ENCODE measurements at places on chromosomes 1 and 21.

- DNase-seq: no peak
Observed at GRCh38 chr1:147618771-147619170, 51.6 kb downstream of the ACP6 start.

DNA sequence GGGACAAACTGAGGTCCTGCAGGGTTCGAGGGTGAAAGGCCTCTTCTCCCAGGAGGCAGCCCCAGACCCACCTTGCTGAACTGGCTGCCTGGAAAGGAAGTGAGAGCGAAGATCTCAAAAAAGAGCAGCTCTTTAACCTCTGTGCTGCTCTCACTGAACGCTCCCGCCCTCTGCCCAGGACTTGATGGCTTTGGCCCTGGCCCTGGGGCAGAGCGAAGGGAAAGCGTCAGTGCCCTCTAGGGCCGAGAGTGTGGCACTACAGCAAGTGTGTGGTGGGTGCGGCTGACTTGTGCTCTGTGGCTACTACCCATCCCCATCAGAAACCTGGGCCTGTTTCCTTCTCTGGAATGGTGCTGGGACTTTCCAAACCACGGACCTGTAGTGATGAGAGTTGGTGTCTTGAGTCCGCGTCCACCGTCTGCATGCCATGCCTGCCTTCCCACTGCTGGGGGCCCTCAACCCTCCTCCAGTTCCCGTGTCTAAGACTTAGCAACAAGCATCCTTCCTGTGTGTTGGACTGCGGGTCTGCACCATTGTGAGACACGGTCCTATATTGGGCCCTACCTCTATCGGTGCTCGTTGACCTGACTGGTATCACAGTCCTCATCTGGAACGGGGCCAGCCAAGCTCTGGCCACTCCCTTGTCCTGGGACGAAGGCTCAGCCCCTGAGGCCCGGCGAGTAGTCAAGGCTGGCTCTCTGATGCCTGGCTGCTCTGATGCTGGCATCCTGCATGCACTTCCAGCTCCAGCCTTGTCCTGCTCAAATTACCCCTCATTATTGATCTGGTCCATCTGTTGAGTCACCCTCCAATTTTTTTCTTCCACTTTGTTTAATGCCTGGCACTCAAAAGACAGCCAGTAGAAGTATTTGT lies 180.3 kb downstream of the DISC1 start:
- peak; percentile 77 for DNase-seq

DNA sequence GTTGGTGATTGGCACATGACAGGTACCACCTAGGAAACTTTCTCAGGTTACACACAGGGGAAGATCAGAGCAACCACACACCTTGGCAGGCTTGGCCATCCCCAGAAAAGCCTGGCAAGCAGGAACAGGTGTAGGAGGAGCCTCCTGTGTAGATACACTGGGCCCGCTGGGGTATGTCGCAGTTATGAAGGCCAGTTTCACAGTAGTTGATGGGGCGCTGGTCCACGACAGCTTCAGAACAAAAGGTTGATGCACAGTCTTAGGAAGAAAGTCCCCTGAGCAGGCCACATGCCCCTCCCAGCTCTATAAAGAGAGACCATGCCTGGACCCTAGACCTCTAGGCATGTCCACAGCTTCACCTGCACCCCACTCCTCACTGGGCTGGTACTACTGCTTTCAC lies 51.6 kb downstream of the NID1 start:
- DNase-seq: no peak

GRCh38 chr1:63739452-63739851 lies 34.4 kb upstream of the ROR1 start:
- no peak for DNase-seq

GRCh38 chr1:178572604-178573003 lies 59.7 kb downstream of the TEX35 start:
- DNase-seq: peak; percentile 2

DNA sequence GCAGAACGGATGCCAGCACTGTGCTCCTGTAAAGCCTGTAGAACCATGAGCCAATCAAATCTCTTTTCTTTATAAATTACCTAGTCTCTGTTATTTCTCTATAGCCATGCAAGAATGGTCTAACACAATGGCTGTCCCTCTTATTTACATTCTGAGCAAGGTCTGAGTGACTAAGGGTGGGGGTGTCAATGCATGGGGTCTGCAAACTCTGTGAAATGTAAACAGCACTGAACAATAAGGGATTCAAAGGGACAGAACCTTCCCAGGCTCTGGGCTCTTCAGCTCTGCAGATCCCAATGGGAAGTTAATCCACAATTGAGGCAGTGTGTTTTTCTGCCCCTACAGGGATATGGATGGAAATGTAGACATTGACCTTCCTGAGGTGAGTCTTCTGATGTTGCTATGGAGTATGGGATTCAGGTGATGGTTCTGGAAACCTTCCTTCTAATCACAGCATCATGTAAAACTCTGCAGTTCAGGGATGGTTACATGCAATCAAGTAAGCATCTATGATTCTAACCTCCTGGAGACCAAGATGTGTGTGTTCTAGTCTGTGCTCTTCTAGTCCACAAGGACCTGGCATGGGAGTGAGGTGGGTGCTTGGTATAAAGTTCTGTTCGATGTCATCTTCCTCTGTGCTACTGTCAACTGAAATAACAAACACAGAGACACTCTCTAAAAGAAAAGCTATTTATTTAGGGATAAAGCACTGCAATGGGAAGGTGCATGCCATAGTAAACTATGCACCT lies 38.6 kb downstream of the CAPN9 start:
- DNase-seq: no peak

DNA sequence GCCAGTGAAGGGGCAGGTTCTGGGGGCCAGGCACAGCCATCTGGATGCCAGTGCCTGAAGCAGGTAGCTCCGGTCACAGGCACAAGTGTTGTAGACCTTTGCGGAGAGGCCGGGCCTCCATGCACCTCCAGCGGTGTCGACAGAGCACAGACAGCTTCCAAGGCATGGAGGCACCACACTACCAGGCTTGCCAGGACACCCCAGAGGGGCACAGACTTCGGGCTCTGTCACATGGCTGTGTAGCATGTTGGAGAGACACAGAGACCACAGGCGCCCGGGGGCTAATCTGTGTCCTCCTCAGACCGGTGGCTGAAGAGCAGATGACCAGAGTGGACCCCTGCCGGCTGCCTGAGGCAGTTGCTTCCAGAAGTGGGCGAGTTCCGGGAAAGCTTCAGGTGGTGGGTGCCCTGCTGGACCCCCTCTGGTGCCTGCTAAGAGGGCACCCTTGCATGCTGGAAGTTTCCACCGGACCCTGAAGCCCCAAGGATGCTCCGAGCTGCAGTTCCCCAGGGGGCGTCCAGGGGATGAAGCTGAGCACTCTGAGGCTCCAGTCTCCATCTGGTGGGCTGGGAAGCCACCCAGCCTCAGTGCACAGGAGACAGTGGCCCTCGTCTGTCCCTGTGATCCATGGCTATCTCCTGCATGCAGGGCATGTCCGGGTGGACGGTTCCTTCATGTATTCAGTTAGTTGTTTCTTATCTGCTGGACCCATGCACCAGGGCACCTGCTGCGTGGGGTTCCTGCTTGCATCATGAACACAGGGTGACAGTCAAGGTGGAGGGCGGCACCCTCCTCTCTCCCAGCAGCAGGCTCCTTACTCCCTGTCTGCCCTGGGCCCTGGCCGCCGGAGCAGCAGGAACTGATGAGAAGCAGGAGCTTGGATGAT lies 82.4 kb downstream of the OBSCN start:
- DNase-seq: no peak

DNA sequence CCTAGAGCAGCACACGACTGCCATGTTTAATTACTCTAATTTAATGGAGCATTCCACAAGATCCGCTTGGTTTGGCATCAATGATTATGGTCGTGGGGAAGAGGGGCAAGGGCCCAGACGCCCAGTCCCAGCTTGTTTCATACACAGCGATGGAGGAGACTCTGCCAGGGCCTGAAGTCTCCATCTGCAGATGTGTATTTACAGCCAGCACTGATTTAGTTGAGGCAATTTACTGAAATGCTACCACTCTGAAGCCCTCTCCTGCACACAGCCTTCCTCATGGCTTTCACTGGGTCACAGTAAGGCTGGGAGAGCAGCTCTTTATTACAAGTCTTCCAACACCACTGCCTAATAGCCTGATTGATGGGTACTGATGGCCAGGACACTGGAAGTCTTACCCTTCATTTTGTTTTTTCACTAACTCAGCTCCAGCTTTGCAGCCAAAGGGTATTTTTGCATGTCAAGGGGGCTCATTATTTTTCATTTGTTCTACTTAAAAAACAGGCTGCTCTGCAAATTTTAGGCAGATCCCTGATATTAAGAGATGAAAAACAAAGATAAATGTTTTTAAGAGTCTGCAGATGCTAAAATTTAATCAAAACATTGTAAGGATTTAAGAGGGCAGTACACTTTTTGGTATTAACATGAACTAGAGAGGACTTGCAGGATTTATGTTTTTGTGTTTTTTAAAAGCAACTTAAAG lies 236.3 kb downstream of the SIPA1L2 start:
- DNase-seq: no peak

- DNase-seq: no peak
Observed at GRCh38 chr1:85102479-85102878, 54.2 kb upstream of the MCOLN3 start.
